ENCODE measurements at places on chromosomes 16 and 17. TPM values are rescaled to one million over a fixed set of nuclear protein-coding genes. Genes with fewer than 3 reads are reported as not detected.

FOXL1 gene
- total RNA-seq = 0.98 TPM

EXOC3L1 gene
- 3.6 TPM for total RNA-seq

SMPD3 gene
- total RNA-seq = 15.4 TPM

YBX2 gene
- total RNA-seq = 2.9 TPM

CDK10 gene
- 84.9 TPM for total RNA-seq

HSF4 gene
- 62.5 TPM for total RNA-seq

ZNF287 gene
- 12.1 TPM for total RNA-seq

ITGAD gene
- total RNA-seq = 0.16 TPM

- no peaks in the 10 kb centered on the region for H3K36me3 ChIP-seq
- no peaks in the 10 kb centered on the region for H3K27me3 ChIP-seq
- peak overlapping the region; percentile 58 for H3K27ac ChIP-seq
These were observed 31.3 kb downstream of the SPOP start for GRCh38 chr17:49646391-49647255.

- no peaks in the 10 kb centered on the region for H3K36me3 ChIP-seq
- no peak overlapping the region for H3K4me3 ChIP-seq
- H3K27me3 ChIP-seq = no peaks in the 10 kb centered on the region
These were observed 15.1 kb upstream of the BAHCC1 start for GRCh38 chr17:81380131-81380530.

DNA sequence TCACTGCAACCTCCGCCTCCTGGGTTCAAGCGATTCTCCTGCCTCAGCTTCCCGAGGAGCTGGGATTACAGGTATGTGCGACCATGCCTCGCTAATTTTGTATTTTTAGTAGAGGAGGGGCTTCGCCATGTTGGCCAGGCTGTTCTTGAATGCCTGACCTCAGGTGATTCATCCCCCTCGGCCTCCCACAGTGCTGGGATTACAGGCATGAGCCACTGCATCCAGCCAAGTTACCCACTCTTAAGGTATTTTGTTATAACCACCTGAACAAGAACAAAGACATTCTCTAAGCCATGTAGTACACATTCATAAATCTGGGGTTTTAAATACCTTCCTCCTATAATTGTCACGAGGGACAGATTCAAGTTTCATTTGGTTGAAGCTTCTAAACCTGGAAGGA lies 12.3 kb upstream of the TMEM170A start:
- H3K4me3 ChIP-seq = no peak overlapping the region
- H3K27me3 ChIP-seq = no peaks in the 10 kb centered on the region
- no peak overlapping the region for H3K27ac ChIP-seq
- H3K36me3 ChIP-seq = no peaks in the 10 kb centered on the region
- no peaks in the 10 kb centered on the region for H3K4me1 ChIP-seq
- DNase-seq = no peak

- H3K36me3 ChIP-seq = no peaks in the 10 kb centered on the region
- no peaks in the 10 kb centered on the region for H3K27me3 ChIP-seq
- DNase-seq = no peak
- peaks cover 6% of the 10 kb centered on the region for H3K4me1 ChIP-seq
- peak overlapping the region; percentile 28 for H3K27ac ChIP-seq
- no peak overlapping the region for H3K4me3 ChIP-seq
These were observed 1.9 kb upstream of the CPD start for GRCh38 chr17:30376621-30377452.

DNA sequence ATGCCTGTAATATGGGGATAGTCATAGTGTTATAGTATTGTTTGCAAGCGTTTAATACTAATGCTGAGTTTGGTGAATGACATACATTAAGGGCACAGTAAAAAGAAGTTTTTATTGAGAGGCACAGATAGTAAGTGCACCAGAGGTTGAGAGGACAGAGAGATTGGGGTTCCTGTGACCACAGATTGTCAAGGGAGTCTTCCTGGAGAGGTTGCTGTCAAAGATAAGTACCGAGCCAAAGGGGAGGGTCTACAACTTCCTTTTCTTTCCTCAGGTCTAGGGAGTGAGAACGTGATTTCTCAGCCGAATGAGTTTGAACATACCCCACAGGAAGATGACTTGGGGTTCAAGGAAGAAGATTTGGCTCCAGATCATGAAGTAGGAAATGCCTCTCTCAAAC lies 1.8 kb downstream of the ZNF48 start:
- no peak overlapping the region for H3K4me3 ChIP-seq
- no peak overlapping the region for H3K27ac ChIP-seq
- H3K4me1 ChIP-seq = peaks cover 9% of the 10 kb centered on the region
- DNase-seq = no peak

- no peaks in the 10 kb centered on the region for H3K4me1 ChIP-seq
- no peak for DNase-seq
- no peak overlapping the region for H3K4me3 ChIP-seq
- no peaks in the 10 kb centered on the region for H3K36me3 ChIP-seq
- peak overlapping the region; percentile 45 for H3K27ac ChIP-seq
- no peaks in the 10 kb centered on the region for H3K27me3 ChIP-seq
These were observed 188.1 kb upstream of the ZNF469 start for GRCh38 chr16:88194397-88195268.

- DNase-seq = no peak
- peak overlapping the region; percentile 100 for H3K27ac ChIP-seq
- peaks cover 3% of the 10 kb centered on the region for H3K4me1 ChIP-seq
- no peaks in the 10 kb centered on the region for H3K36me3 ChIP-seq
These were observed 744 bp upstream of the GGNBP2 start for GRCh38 chr17:36544044-36544306.

DNA sequence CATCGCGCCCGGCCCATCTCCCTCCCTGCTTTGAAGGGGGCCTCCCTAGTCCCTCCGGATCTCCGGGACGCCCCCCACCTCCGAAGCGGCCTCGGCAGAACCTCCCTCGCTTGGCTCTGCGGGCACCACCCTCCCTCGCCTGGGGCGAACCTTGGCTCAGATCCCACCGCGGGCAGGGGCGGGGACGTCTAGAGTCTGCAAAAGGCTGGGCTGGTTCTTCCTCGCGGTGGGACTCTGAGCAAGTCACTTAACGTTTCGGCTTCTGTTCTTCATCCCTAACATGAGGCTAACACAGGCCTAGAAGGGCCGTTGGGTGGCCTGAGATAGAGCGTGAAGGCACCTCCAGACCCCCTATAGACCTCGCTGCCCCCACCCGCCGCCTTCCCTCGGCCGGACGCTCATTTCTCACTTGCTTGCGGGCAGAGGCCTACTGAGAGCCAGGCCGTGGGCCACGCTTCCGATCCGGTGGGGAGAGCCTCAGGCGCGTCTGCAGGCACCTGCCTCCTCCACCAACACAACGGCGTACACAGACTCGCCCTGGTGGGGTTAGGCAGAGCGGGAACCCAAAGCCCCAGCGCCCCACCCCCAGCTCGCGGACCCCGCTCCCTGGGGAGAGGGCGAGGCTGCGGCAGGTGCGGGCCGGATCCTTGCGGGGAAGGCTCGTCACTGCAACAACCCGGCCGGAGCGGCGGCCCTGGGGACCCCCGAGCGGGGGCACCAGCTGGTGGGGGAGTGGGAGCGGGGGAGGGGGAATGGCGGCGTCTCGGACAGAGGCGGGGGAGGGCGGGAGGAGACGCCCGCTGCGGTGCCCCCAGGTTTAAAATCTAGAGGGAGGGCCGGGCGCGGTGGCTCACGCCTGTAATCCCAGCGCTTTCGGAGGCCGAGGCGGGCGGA lies 5.4 kb downstream of the MYO1C start:
- peaks cover 10% of the 10 kb centered on the region for H3K4me1 ChIP-seq
- no peaks in the 10 kb centered on the region for H3K27me3 ChIP-seq
- no peaks in the 10 kb centered on the region for H3K36me3 ChIP-seq
- H3K27ac ChIP-seq = peak overlapping the region; percentile 97
- DNase-seq = peak; percentile 94
- peak overlapping the region; percentile 75 for H3K4me3 ChIP-seq

- no peak overlapping the region for H3K4me3 ChIP-seq
- DNase-seq = no peak
- H3K36me3 ChIP-seq = no peaks in the 10 kb centered on the region
- no peak overlapping the region for H3K27ac ChIP-seq
- no peaks in the 10 kb centered on the region for H3K27me3 ChIP-seq
These were observed 12.7 kb upstream of the ANKFY1 start for GRCh38 chr17:4276514-4276913.

DNA sequence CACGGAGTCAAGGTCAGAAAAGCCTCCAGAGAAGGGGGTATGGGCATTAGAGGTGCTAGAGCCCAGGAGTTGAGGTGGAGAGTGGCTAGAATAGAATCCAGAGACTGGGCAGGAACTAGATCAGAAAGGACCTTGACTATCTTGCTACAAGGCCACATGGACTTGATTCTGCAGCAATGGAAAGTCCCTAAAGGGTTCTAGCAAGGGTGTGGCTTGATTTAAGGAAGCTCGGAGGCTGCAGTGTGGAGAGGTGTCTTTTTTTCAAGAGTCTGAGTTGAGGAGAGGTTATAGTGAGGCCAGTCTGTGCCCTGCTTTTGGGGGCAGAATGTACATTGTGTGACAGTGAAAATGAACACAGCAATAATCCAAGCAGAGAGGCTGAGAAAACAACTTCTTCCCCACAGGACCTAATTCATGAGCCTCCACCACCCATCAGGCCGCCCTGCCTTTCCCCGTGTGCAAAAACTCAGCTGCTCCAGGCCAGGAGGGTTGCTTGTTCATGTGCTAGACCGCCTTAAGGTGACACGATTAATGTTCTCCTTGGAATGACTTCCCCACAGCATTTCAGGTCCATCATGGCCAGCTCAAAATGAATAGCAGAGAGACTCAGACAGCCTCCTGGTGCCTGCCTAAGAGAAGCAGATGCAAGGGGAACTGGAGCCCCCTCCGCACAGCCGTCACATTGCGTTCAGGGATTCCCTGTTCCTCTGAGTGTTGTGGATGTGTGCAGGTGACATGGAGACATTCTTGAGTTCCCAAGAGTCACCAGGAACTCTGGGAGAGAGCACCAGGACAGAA lies 8.7 kb upstream of the BEAN1 start:
- H3K36me3 ChIP-seq = no peaks in the 10 kb centered on the region
- H3K4me1 ChIP-seq = no peaks in the 10 kb centered on the region
- no peak overlapping the region for H3K27ac ChIP-seq
- DNase-seq = no peak
- no peaks in the 10 kb centered on the region for H3K27me3 ChIP-seq

DNA sequence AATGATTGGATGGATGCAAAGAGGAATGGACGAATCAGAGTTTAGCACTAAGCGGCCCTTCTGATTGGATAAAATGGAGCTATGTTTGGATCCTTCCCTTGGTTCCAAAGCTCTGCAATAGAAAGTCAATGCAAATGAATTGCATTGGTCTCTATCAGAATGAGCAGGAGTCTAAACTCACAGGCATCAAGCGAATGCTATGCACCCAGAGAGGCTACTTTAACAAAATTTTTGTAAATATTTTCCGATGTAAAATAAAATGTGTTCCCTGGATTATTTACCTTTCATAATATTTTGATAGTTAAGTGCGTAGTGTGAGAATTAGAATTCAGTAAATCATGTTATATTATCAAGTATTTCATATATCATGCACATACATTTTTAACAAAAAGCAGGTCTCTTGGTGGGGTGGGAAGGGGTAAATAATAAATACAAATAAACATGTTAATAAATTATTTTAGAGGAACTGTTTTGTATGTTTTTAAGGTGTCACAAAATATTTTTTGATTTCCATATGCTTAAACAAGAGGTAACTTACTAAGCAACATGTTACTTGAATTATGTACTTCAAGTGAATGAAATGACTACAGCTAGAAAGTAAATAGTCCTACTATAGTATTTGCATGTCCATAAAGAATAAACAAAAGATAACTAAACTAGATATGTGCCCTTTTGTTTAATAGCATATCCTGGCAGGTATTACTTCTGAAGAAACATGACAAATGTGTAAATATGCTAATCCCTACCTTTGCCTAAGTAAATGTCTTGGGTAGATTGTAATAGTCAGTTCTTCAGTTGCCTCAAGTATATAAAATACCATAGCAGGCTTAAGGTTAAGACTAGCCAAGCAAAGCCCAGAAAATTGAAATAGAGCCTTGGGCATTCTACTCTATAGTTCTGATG lies 4.4 kb upstream of the UNK start:
- no peaks in the 10 kb centered on the region for H3K27me3 ChIP-seq
- H3K27ac ChIP-seq = peak overlapping the region; percentile 53
- no peak for DNase-seq
- H3K4me1 ChIP-seq = peaks cover 30% of the 10 kb centered on the region
- peak overlapping the region; percentile 74 for H3K4me3 ChIP-seq

DNA sequence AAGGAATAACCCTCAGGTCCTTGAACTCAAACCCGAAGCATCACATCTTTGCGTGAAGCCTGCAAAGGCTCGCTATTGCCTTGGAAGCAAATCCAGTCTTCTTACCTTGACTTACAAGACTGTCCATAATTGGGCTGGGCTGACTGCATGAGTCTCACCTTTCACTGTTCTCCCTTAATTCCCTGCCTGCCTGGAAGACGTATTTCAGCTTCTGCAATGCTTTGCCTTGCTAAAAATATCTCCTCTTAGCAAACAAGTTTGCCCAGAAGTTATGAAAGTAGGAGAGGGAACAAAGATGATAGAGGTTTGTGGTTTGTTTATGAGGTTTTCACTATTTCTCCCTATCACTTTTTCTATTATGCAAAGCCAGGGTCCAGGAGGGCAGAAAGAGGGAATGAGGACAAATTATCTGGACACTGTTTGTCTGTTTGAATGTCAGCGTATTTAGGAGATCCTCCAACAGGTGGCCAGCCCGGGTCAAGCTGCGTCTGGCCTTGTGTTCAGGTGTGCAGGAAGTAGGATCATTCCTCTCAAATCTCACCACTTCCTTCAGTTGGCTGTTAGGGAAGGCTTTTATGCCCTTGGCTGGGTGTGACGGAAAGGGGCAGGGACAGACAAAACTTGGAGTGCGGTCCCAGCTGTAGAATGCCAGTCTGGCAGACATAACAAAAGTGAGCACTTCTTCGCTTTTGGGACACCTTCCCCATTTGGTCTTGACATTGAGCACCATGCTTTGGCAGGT lies 488.9 kb downstream of the CDH13 start:
- H3K27me3 ChIP-seq = no peaks in the 10 kb centered on the region
- no peak for DNase-seq
- H3K36me3 ChIP-seq = no peaks in the 10 kb centered on the region
- no peaks in the 10 kb centered on the region for H3K4me1 ChIP-seq
- H3K4me3 ChIP-seq = no peak overlapping the region
- H3K27ac ChIP-seq = no peak overlapping the region

DNA sequence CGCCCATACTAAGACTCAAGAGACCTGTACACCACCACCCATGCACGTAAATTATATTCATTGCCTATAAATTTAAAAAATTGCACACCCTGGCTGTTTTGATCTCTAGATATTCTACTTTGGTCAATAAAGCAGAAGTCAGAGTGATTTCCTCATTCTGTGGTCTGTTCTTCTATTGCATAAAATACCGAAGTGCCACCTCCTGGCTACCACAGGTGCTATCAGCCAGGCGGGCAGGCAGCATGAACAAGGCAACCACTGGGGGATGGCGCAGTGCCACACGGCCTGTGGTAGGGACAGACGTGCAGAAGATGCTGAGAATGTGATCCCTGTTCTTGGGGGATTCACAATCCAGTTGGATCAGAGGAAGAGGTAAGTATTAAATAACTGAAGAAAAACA lies 122.3 kb downstream of the CDK5R1 start:
- no peaks in the 10 kb centered on the region for H3K36me3 ChIP-seq
- DNase-seq = peak; percentile 56
- H3K4me3 ChIP-seq = no peak overlapping the region
- H3K27ac ChIP-seq = no peak overlapping the region
- no peaks in the 10 kb centered on the region for H3K27me3 ChIP-seq
- H3K4me1 ChIP-seq = no peaks in the 10 kb centered on the region

- no peaks in the 10 kb centered on the region for H3K27me3 ChIP-seq
- H3K4me1 ChIP-seq = no peaks in the 10 kb centered on the region
- H3K36me3 ChIP-seq = no peaks in the 10 kb centered on the region
- H3K4me3 ChIP-seq = no peak overlapping the region
- H3K27ac ChIP-seq = no peak overlapping the region
These were observed 8.2 kb downstream of the CD300LF start for GRCh38 chr17:74704544-74704943.
